ENCODE measurements at places on chromosomes 11 and 22. TPM values are rescaled to one million over a fixed set of nuclear protein-coding genes. Genes with fewer than 3 reads are reported as not detected.

NDUFS3 gene
- 62.4 TPM for total RNA-seq

CYB5R2 gene
- 32.0 TPM for total RNA-seq

DNA sequence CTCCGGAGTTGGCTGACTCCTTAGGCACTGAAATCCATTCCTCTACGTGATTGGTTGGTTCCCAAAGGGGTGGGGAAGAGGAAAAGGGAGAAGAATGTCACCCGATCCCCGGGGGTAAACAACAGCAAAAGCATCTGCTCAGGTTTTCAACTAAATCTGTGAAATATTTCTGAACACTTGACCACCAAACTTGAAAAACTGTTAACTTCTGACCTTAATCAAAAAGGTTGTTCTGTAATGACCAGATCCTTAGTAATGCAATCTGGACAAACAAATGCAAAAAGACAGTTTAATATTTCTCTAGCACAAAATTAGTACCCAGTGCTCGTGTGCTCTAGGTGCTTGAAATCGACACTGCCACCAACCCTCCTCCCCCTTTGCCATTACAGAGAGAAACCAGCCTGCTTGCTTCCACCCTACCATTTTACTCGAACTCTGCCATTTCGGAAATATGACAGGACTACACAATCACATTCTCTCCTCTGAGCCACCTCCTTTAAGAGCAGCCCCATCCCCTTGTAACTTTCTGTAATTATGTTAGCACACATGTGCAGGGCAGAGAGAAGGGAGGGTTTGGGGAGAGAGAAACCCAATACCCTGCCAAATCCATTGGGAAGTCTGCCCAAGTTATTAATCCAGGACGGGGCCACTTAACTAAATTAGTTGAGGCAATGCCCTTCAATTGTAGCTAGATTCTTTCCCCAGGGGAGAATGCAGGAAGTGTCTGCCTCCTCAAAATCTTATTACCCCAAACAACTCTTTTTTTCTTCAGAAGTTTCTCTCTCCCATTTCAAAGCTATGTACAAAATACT lies 113.8 kb downstream of the RBFOX2 start:
- DNase-seq, result peak; percentile 41
- H3K27me3 ChIP-seq, result no peaks in the 10 kb centered on the region
- no peaks in the 10 kb centered on the region for H3K36me3 ChIP-seq
- peak overlapping the region; percentile 49 for H3K27ac ChIP-seq

DNA sequence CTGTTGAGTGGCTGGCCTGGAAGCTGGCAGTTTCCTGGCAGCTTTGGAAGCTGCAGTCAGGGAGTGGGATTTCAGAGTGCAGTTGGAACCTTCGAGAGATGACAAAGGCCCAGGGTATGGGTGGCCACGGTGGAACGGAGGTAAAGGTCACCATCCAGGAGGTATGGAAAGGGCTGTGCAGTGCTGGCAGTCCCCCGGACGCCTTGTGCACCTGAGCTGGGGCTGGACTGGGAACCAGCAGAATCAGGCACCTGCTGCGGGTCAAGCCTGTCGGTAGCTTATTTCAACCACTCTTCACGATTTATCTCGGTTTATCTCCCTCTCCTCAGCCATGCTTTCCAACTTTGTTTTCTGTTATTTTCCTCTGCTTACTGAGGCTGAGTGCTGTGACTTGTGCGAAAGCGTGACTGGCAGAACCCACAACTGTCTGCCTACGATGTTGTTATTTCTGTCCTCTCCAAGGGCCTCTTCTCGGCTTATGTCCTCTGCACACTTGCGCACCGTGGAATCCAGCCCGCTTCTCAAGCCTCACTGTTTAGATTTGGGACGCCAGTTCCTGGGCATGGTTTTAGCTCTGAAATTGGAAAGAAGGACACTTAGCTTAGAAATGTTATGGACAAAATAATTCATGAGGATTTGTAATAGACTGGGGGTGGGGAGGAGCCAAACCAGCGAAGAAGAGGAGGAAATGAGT lies 24.0 kb upstream of the ATXN10 start:
- DNase-seq, result no peak
- H3K27ac ChIP-seq, result no peak overlapping the region
- H3K4me3 ChIP-seq, result no peak overlapping the region
- no peaks in the 10 kb centered on the region for H3K4me1 ChIP-seq
- H3K27me3 ChIP-seq, result no peaks in the 10 kb centered on the region

DNA sequence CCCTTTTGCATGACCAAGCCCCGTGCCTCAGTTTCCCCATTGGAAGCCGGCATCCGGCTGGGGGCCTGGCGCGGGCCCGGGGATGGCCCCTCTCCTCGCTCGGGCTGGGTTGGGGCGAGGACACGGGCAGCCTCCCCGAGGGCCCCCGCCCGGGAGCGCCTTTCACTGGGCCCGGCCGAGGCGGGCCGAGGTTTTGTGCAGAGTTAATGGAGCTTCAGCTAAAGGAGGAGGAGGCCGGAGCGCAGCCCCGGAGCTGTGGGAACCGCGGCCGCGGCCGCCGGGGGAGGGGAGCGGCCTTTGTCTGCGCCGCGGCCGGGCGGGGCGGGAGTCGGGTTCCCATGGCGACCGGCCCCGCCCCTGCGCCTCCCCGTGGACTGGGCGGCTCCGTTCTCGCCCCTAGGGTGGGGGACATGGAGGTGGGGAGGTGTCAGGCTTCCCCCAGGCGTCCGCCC lies 1.4 kb upstream of the MAPK11 start:
- no peaks in the 10 kb centered on the region for H3K27me3 ChIP-seq
- DNase-seq, result peak; percentile 70
- H3K4me1 ChIP-seq, result peaks cover 26% of the 10 kb centered on the region
- H3K36me3 ChIP-seq, result no peaks in the 10 kb centered on the region

- no peak for DNase-seq
- peak overlapping the region; percentile 79 for H3K4me3 ChIP-seq
- H3K36me3 ChIP-seq, result no peaks in the 10 kb centered on the region
These were observed 1.8 kb downstream of the PANX1 start for GRCh38 chr11:94130298-94131046.

GRCh38 chr22:37279331-37280181 lies 2.8 kb upstream of the CYTH4 start:
- no peaks in the 10 kb centered on the region for H3K4me1 ChIP-seq
- H3K27me3 ChIP-seq, result no peaks in the 10 kb centered on the region
- DNase-seq, result no peak
- H3K36me3 ChIP-seq, result no peaks in the 10 kb centered on the region

DNA sequence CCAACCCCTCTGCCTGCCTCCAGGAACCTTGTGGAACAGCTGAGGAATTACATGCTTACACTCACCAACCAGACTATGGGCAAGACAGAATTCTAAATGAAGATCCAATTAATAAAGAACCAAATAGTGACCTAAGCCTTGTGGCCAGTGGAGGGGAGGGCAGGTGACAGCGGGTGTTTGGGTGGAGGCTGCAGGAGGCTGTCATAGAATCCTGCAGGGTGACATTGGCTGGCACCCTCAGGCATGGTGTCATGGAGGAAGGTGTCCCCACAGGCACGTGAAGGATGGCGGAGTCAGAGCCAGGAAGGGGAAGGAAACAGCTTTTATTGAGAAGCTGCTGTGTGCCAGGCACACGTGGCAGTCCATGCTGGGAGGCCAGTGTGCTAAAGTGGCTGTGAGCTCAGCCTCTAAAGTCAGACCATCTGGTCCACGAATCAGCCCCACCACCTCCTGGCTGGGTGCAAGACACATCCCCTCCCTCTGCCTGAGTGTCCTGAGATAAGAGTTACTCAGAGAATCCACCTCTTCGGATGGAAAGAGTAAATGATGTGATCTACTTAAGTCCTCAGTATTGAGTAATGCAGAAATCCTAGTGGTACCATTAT lies 8.7 kb downstream of the MYO18B start:
- no peak overlapping the region for H3K27ac ChIP-seq
- no peaks in the 10 kb centered on the region for H3K4me1 ChIP-seq
- no peaks in the 10 kb centered on the region for H3K36me3 ChIP-seq
- H3K27me3 ChIP-seq, result no peaks in the 10 kb centered on the region
- no peak for DNase-seq
